Activated CD4-positive, alpha-beta T cell treated with anti-CD3 and anti-CD28 coated beads for 36 hours (primary cell): ENCODE measurements at places on chromosomes 1 and 21. TPM values are rescaled to one million over a fixed set of nuclear protein-coding genes. Genes with fewer than 3 reads are reported as not detected.

GRCh38 chr1:244154508-244154871 lies 103.4 kb downstream of the ZBTB18 start:
- H3K36me3 ChIP-seq: no peaks in the 10 kb centered on the region
- H3K4me1 ChIP-seq: no peaks in the 10 kb centered on the region
- no peak for DNase-seq
- no peak overlapping the region for H3K27ac ChIP-seq

GRCh38 chr1:167704715-167705114 lies 17.1 kb upstream of the MPZL1 start:
- no peak for DNase-seq
- H3K36me3 ChIP-seq: peaks cover 22% of the 10 kb centered on the region
- H3K27me3 ChIP-seq: no peaks in the 10 kb centered on the region
- no peak overlapping the region for H3K4me3 ChIP-seq
- H3K27ac ChIP-seq: no peak overlapping the region

DNA sequence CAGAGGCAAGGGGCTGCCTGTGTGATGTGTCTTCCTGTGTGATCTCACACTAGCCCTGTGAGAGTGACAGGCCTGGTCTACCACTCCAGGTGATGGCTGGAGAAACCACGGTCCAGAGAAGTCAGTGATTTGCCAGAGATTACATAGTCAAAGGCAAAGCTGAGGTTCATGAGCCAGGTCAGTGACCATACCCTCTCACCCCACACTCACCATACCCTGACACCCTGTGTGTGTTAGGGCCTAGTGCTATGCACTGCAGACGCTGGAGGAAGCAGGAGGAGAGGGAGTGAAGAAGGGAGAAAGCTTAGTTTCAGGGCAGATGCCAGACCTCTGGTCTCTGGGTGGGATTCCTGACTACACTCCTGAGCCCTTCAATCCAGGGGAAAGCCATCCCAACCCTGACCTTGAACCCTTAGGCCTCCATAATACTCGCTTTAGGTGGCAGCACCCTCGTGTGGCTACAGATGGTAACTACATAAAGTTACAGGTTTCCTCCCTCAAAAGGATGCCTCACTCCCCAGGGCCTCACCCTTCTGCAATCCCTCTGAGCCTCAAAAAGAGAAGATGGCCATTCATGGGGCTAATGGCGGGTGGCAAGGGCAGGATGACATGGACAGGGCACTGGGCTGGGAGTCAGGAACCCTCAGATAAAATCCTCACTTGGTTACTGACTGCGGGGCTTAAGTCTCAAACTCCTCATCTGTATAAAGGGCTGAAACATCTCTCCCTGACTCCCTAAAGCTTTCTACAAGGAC lies 20.8 kb upstream of the SDC3 start:
- H3K27ac ChIP-seq: no peak overlapping the region
- DNase-seq: peak; percentile 75
- H3K27me3 ChIP-seq: no peaks in the 10 kb centered on the region

DNA sequence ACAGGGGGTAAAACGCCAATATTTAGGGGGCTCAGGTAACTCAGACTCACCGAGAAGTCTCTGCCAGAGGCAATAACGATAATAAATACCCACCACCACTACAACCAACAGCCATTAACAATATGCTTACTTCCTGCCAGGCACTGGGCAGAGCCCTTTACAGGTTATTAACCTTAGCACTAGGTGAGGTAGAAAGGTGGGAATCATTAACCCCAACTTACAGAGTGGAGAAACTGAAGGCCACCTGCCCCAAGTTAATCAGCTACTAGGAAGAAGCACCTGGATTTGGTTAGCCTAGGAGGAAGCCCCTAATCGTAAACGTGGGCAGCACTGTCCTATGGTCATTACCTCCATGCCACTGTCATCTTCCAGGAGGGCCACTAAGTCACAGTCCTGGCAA lies 110.0 kb downstream of the UBR4 start:
- no peak overlapping the region for H3K27ac ChIP-seq
- DNase-seq: no peak
- no peaks in the 10 kb centered on the region for H3K4me1 ChIP-seq
- H3K4me3 ChIP-seq: no peak overlapping the region
- H3K27me3 ChIP-seq: no peaks in the 10 kb centered on the region
- peaks cover 71% of the 10 kb centered on the region for H3K36me3 ChIP-seq

The CD101 gene
- total RNA-seq: 0.60 TPM

GRCh38 chr1:167209044-167209443 lies 11.6 kb upstream of the POU2F1 start:
- peak overlapping the region; percentile 89 for H3K27ac ChIP-seq
- peaks cover 11% of the 10 kb centered on the region for H3K36me3 ChIP-seq
- no peak overlapping the region for H3K4me3 ChIP-seq
- no peak for DNase-seq
- H3K4me1 ChIP-seq: peaks cover 23% of the 10 kb centered on the region

- H3K4me1 ChIP-seq: no peaks in the 10 kb centered on the region
- H3K27ac ChIP-seq: no peak overlapping the region
- H3K4me3 ChIP-seq: no peak overlapping the region
Observed at GRCh38 chr1:209106237-209106741, 477.2 kb upstream of the CAMK1G start.

The CXADR gene
- total RNA-seq: 0.30 TPM

The FNDC10 gene
- 1.7 TPM for total RNA-seq

GRCh38 chr1:89047734-89048133 lies 17.3 kb downstream of the GBP1 start:
- H3K4me1 ChIP-seq: peaks cover 7% of the 10 kb centered on the region
- H3K27me3 ChIP-seq: no peaks in the 10 kb centered on the region
- no peak overlapping the region for H3K4me3 ChIP-seq
- H3K36me3 ChIP-seq: peaks cover 48% of the 10 kb centered on the region

- no peak overlapping the region for H3K4me3 ChIP-seq
- peaks cover 13% of the 10 kb centered on the region for H3K4me1 ChIP-seq
- H3K36me3 ChIP-seq: no peaks in the 10 kb centered on the region
- H3K27me3 ChIP-seq: no peaks in the 10 kb centered on the region
Observed at GRCh38 chr1:3529099-3529729, 74.7 kb downstream of the ARHGEF16 start.

The CRYAA gene
- total RNA-seq: not detected

DNA sequence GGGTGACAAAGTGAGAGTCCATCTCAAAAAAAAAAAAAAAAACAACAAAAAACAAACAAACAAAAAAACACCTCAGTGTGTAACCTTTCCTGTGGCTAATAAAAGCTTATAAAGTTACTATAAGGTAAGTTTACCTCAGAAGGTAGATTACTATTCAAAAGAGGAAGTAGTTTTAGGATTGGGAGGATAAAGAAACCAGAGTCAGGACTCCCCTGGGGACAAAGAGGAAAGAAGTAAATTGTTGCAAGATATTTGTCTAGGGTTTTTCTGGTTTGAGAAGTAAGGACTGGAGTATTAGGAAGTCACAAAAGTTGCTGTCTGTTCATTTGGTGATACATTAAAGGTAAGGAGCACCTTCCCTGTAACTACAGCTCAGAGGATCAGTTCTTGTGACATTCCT lies 23.8 kb upstream of the CENPF start:
- H3K4me3 ChIP-seq: no peak overlapping the region
- no peak overlapping the region for H3K27ac ChIP-seq
- H3K36me3 ChIP-seq: peaks cover 9% of the 10 kb centered on the region

GRCh38 chr1:21289700-21290545 lies at the start of gene ECE1:
TSS of gene ECE1 (minus strand) at chr1:21290463. CDS start at chr1:21290414, 49 bp downstream.
- peak; percentile 68 for DNase-seq
- H3K4me3 ChIP-seq: peak within 1 kb of the TSS; percentile 86
- peaks cover 23% of the 10 kb centered on the region for H3K36me3 ChIP-seq
- peak within 1 kb of the TSS; percentile 97 for H3K27ac ChIP-seq

DNA sequence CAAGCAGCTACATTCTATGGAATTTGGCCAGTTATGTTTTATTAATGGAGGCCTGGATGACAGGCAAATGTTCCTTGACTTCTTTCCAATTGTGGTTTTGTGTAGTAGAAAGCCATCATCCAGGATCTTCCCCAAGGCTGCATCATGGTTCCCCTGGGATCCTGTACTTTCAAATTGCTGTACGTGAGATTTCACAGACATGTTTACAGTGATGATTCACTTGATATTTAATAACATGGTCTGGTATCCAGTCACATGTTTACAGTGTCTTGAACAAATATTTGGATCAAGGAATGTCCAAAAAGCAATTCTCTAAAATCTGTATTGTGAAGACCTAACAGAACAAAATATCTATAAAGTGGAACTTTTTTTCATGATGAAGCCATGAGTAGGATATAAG lies 68.3 kb upstream of the ST6GALNAC3 start:
- no peaks in the 10 kb centered on the region for H3K36me3 ChIP-seq
- DNase-seq: no peak
- H3K27ac ChIP-seq: no peak overlapping the region
- no peaks in the 10 kb centered on the region for H3K4me1 ChIP-seq

GRCh38 chr1:101235696-101236515 lies 913 bp upstream of the S1PR1 start:
- H3K4me1 ChIP-seq: peaks cover 50% of the 10 kb centered on the region
- H3K36me3 ChIP-seq: peaks cover 74% of the 10 kb centered on the region
- peak overlapping the region; percentile 99 for H3K27ac ChIP-seq
- H3K27me3 ChIP-seq: no peaks in the 10 kb centered on the region

The DLGAP3 gene
- total RNA-seq: 0.66 TPM
